ENCODE measurements at places on chromosomes 11 and 22. TPM values are rescaled to one million over a fixed set of nuclear protein-coding genes. Genes with fewer than 3 reads are reported as not detected.

The PDGFD gene
- total RNA-seq, result not detected

GRCh38 chr11:43969543-43969942 lies 27.1 kb downstream of the C11orf96 start:
- no peaks in the 10 kb centered on the region for H3K36me3 ChIP-seq
- no peaks in the 10 kb centered on the region for H3K27me3 ChIP-seq
- no peaks in the 10 kb centered on the region for H3K4me1 ChIP-seq
- no peak overlapping the region for H3K27ac ChIP-seq

The RFPL3 gene
- total RNA-seq, result not detected

DNA sequence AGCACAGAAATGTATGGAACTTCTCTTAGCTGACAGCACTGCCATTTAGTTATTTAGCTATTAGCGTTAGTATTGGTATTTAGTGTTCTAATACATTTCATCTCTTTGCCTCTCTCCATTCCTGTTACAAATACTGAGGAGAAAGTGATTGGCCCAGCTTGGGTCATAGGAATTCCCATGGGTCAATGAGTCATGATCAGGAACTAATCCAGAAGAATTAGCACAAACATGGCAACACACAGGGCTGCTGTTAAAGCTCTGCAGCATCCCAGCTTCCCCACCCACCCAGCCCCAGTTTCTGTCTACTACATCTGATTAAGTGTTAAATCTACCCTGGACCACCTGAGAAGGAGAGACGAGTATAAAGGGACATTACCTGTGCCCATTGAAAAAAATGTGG lies 36.1 kb downstream of the PDGFD start:
- H3K36me3 ChIP-seq, result no peaks in the 10 kb centered on the region
- no peaks in the 10 kb centered on the region for H3K27me3 ChIP-seq
- no peak for DNase-seq
- H3K27ac ChIP-seq, result no peak overlapping the region
- H3K4me1 ChIP-seq, result no peaks in the 10 kb centered on the region
- H3K4me3 ChIP-seq, result no peak overlapping the region

The FAT3 gene
- not detected for total RNA-seq

GRCh38 chr11:132361011-132361550 lies 990.7 kb downstream of the NTM start:
- DNase-seq, result no peak
- no peak overlapping the region for H3K4me3 ChIP-seq
- H3K4me1 ChIP-seq, result no peaks in the 10 kb centered on the region
- H3K27me3 ChIP-seq, result no peaks in the 10 kb centered on the region
- H3K36me3 ChIP-seq, result no peaks in the 10 kb centered on the region

The PRG2 gene
- total RNA-seq, result not detected

- no peak overlapping the region for H3K4me3 ChIP-seq
- H3K4me1 ChIP-seq, result no peaks in the 10 kb centered on the region
- peaks cover 12% of the 10 kb centered on the region for H3K36me3 ChIP-seq
- no peak for DNase-seq
- H3K27ac ChIP-seq, result no peak overlapping the region
- no peaks in the 10 kb centered on the region for H3K27me3 ChIP-seq
Measured at GRCh38 chr11:67213178-67213621, 53.1 kb upstream of the GRK2 start.

DNA sequence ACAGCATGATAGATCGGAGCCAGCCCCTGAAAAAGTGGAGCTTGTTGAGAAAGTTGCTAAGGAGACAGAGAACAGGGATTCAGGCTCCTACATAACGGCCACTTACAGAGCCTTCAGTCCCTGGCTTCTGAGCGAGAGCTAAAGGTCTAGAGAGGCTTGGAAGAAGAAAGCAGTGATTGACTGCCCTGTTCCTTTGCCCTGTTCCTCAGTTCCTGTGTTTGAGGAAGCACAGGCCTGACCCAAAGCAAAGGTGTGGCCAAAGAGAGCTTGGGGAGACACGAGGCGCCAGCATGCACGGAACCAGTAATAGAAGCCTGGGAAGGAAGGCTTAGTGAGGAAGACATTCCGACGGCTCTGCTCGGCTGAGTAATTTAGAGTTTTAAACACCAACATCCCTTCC lies 74.1 kb upstream of the CSNK2A3 start:
- H3K4me1 ChIP-seq, result no peaks in the 10 kb centered on the region
- H3K27ac ChIP-seq, result no peak overlapping the region
- DNase-seq, result no peak
- H3K4me3 ChIP-seq, result no peak overlapping the region

DNA sequence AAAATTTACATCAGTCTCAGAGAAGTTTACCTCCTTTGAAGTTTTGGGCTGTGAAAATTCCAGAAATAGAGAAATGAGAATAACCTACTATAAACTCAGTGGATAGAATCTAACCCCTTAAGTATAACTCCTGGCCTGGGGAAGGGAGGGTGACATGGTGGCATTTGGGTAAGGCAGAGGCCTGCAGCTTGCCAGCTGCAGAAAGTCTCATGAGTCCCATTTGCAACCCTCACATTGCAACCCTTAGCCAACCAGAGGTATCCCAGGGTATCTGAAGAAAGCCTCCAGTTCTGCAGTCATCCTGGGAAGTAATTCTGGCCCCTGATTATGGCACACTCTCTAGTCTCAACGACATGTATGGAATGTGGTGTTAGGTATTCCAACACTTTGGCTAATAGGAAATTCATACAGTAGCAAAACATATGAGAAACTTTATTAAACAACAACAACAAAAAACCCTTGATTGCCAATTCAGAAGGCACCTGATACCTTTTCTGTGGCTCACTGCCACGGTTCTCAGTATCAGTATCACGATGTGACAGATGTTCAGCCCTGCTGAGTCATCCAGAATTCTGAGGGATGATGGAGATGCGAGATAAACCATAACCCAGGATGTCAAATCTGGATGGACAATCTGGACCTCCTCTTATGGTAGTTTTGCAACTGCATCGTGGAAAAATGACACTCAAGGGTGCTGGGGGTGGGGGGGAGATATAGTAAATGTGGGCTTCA lies 743.4 kb downstream of the NELL1 start:
- H3K27ac ChIP-seq, result no peak overlapping the region
- no peaks in the 10 kb centered on the region for H3K27me3 ChIP-seq
- no peak for DNase-seq
- H3K4me1 ChIP-seq, result no peaks in the 10 kb centered on the region
- H3K36me3 ChIP-seq, result no peaks in the 10 kb centered on the region

GRCh38 chr11:2474059-2474901 lies 29.5 kb downstream of the KCNQ1 start:
- peak overlapping the region; percentile 63 for H3K27ac ChIP-seq
- no peaks in the 10 kb centered on the region for H3K36me3 ChIP-seq
- no peaks in the 10 kb centered on the region for H3K27me3 ChIP-seq
- H3K4me1 ChIP-seq, result no peaks in the 10 kb centered on the region
